ENCODE measurements at places on chromosomes 16 and 17. TPM values are rescaled to one million over a fixed set of nuclear protein-coding genes. Genes with fewer than 3 reads are reported as not detected.

The TSNAXIP1 gene
- 0.72 TPM for total RNA-seq

The CLEC10A gene
- not detected for total RNA-seq

The SDR42E2 gene
- total RNA-seq = not detected

The LSM12 gene
- 50.3 TPM for total RNA-seq

Measured in IMR-90 (cell line).